CD4-positive, alpha-beta T cell treated with Interleukin-4 for 4 hours (primary cell): ENCODE measurements at places on chromosomes 11 and 22.
A peak's percentile ranks its signal among the peaks of the same experiment; 100 is the strongest.

- DNase-seq, result no peak
Measured at GRCh38 chr22:44242946-44243724, 62.4 kb downstream of the PARVG start.

DNA sequence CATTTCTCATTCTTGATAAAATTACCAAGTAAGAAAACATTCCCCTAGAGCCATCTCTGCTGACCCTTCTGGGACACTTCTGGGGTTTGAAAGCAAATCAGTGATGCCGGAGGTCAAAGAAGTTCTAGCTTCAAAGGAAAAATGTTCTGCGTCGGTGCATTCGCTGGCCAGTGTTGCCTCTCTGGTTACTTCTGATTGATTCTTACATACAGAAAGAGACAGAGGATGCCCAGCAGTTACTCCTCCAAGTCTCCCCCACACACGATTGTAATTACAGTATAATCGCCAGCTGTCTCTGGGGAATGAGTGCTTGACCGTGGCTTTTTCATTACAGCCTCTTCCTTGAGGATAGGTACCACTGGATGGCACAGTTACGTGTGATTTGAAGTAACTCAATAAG is 150.9 kb downstream of the SNX19 start:
- DNase-seq, result no peak

DNA sequence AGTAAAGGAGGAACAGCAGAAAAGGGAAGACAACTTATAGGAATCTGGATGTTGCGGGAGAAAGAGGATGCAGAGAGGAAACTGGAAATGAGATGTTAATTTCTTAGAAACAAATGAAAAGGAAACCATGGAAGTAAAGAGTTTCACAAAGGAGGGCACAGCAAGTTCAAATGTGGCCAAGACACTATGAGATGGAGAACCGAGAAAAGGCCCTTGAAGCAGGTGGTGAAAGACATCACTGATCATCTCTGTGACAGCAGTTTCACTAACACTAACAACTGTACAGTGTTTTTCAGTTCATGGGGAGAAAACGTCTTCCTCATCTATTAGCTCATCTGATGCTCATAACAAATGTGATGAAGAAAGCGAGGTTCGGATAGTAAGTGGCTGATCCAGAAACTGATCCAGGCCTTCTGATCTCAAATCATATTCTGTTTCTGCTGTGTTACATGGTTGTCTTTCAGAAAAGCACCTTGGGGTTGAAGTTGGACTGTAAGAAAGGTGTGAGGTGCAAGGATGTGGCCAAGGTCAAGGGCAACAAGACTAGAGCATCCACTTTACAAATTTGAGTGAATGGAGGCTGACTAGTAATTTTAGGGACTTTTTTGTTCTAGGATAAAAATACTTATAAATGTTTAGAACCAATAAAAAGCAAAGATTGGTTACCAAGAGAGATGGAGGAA is 492.1 kb upstream of the CADM1 start:
- no peak for DNase-seq

- DNase-seq, result no peak
Measured at GRCh38 chr11:5955586-5955985, 12.7 kb downstream of the OR56A5 start.

DNA sequence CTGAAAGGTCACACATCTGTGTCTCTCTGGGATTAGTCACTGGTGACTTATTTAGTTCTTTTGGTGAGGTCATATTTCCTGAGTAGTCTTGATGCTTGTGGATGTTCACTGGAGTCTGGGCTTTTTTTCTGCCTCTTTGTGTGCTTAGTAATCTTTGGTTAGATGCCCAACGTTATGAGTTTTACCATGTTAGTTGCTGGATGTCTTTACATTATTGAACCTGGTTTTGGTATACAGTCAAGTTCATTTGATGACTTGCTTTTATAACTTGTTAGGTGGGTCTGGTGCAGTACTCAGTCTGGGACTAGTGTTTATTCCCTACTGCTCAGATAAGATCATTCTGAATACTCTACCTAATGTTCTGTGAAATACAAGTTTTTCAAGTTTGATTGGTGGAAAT is 26.2 kb upstream of the SLC37A2 start:
- DNase-seq, result no peak

GRCh38 chr11:25970726-25971508 is 361.0 kb upstream of the ANO3 start:
- no peak for DNase-seq

DNA sequence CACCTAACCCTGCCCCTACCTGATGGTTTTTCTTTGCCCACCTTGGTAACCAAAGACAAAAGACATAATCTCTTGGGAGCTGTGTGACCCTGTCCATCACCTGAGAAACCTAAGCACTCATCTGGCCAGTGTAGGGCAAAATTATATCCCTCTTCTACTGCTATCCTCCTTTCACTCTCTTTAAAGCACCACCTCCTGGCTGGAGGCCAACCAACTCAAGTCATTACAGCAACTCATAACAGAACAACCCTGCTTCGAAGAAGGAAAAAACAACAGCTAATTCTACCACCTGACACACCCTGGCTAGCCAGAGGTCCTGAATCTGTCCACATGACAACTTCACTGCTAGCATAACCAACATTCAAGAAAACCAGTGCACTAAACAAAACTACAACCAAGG is 45.5 kb downstream of the GAS2 start:
- no peak for DNase-seq

- DNase-seq, result no peak
Measured at GRCh38 chr22:20979940-20980453, 2.1 kb upstream of the LZTR1 start.

GRCh38 chr22:49951986-49952896 is 8.3 kb upstream of the PIM3 start:
- no peak for DNase-seq

- DNase-seq, result peak; percentile 11
Measured at GRCh38 chr11:17287058-17287457, 10.5 kb downstream of the NUCB2 start.

- DNase-seq, result no peak
Measured at GRCh38 chr11:36380296-36381014, 84.4 kb downstream of the PRR5L start.

- DNase-seq, result no peak
Measured at GRCh38 chr11:130873761-130874160, 42.5 kb downstream of the SNX19 start.
